ENCODE measurements at places on chromosomes 3 and 15.

DNA sequence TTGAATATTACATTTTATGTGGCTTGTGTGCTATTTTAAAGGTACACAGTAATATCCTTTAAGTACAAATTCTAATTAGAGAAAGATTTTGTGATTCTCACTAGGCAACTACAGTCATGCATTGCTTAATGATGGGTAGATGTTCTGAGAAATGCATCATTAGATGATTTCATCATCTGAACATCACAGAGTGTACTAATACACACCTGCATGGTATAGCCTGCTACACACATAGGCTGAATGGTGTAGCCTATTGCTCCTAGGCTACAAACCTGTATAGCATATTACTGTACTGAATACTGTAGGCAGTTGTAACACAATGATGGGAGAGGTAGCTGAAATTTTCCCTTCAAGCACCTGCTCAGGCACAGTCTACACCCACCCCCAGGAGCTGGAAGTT, 217.4 kb upstream of the EOMES start:
- DNase-seq = no peak

DNA sequence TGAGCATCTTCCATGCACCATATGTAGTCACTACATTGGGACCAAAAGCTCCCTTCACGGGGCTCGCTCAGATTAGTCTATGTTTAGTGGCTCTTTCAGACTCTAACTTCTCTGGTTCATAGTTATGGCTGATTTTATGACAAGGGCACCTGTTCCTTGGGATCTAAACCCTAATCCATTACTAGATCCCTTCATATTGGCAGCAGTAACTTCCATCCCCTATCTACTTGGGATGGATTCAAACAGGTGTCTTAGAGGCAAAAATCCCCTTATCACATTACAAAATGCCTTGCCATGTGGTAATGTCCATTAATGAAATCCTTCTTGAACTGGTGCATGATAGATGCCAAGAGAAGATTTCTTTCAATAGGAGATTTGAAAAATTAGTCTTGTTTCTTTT, 96.7 kb upstream of the TP63 start:
- DNase-seq = no peak

GRCh38 chr3:120399372-120399771, 50.2 kb upstream of the LRRC58 start:
- DNase-seq = no peak

GRCh38 chr3:122258757-122259371, 66.2 kb upstream of the CSTA start:
- DNase-seq = peak; percentile 35

DNA sequence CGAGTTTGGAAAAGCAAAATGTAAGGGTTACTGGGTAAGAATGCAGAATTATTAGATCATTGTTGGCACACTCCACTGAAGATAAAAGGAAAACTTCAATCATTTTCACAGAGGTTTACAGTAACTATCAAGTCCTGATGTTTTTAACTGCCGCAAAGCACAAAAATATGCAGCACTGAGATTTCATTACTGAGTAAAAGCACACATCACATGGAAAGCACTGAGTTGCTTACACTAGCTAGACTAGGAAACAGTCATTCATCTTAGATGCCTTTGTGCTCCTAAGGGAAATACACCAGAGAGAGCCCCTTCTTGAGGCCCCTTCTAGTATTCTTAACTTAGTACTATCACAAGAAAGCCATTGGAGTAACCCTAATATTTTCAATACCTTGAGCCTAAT, 11.8 kb upstream of the P2RY1 start:
- no peak for DNase-seq

GRCh38 chr3:133455960-133456359, 56.1 kb downstream of the BFSP2 start:
- DNase-seq = no peak

GRCh38 chr3:145776782-145777408, 384.1 kb downstream of the PLOD2 start:
- DNase-seq = peak; percentile 21

- DNase-seq = no peak
Observed at GRCh38 chr3:69370901-69371301, 15.0 kb downstream of the FRMD4B start.

GRCh38 chr15:29403772-29404171, 134.2 kb upstream of the NSMCE3 start:
- no peak for DNase-seq

Data from NCI-H2171 treated with DMSO at 0.1 percent for 48 hours (cell line).